Activated naive CD4-positive, alpha-beta T cell treated with anti-CD3 and anti-CD28 coated beads, Interleukin-2, amount 10 ng/mL, durations not matched to agents 5 hours and 36 hours (primary cell): ENCODE measurements at places on chromosomes 12 and 14. TPM values are rescaled to one million over a fixed set of nuclear protein-coding genes. Genes with fewer than 3 reads are reported as not detected.

EPYC gene
- not detected for total RNA-seq

SLCO1B3 gene
- not detected for total RNA-seq

LYZ gene
- total RNA-seq, result 0.40 TPM

P2RX2 gene
- total RNA-seq, result not detected

NKX2-8 gene
- not detected for total RNA-seq

NPAS3 gene
- total RNA-seq, result not detected

CLEC4A gene
- 0.55 TPM for total RNA-seq

CIROP gene
- not detected for total RNA-seq
